ENCODE measurements at places on chromosomes 1 and 21. TPM values are rescaled to one million over a fixed set of nuclear protein-coding genes. Genes with fewer than 3 reads are reported as not detected.

ISG20L2 gene
- 23.7 TPM for total RNA-seq

GBP3 gene
- not detected for total RNA-seq

DNA sequence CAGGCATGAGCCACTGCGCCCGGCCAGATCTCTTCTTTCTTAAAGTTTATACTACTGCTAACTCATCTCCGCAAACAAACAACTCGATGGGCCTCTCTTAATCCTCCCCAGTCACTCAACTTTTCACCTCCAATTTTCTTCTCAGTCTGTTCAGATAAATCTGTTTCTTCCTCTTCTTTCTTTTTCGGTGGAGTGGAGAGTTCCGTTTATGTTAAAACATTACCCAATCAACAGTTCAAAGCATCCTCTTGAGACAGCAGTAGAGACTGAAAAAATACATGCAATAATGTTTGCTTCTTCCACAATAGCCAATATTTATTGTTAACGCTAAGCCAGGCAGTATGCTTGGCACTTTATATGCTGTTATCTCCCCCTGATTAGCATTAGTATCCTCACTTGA lies 1.4 kb upstream of the ANKRD13C start:
- H3K4me1 ChIP-seq: peaks cover 7% of the 10 kb centered on the region
- no peaks in the 10 kb centered on the region for H3K27me3 ChIP-seq
- no peaks in the 10 kb centered on the region for H3K36me3 ChIP-seq
- no peak for DNase-seq
- H3K27ac ChIP-seq: no peak overlapping the region

- DNase-seq: no peak
- H3K4me3 ChIP-seq: no peak overlapping the region
- H3K27me3 ChIP-seq: no peaks in the 10 kb centered on the region
- H3K36me3 ChIP-seq: no peaks in the 10 kb centered on the region
- H3K27ac ChIP-seq: no peak overlapping the region
These were observed 27.7 kb downstream of the DSCAM start for GRCh38 chr21:40819071-40819900.

DNA sequence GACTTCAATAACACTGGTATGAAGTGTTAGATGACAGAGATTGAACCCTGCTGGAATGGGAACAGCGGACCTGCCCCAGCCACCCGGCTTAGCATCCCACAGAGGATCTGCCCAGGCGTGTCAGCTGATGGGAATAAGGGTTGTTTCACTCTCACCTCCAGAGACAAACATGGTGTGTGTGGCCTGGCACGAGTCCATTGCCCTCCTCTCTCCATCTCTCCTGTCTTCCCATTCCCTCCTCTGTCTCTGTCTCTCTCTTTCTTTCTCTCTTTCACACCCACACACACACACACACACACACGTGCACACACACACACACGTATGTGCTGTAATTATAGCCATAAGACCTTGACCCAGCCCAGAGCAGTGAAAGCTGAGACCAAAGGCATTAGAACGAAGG lies 200.2 kb downstream of the HIVEP3 start:
- H3K4me3 ChIP-seq: no peak overlapping the region
- no peak for DNase-seq
- no peaks in the 10 kb centered on the region for H3K36me3 ChIP-seq
- H3K27me3 ChIP-seq: no peaks in the 10 kb centered on the region

All from neural progenitor cell (in vitro differentiated cells).